IPS DF 19.7 (cell line): ENCODE measurements at places on chromosomes 2 and 18.

GRCh38 chr2:106147159-106147558 is 46.9 kb downstream of the UXS1 start:
- DNase-seq = no peak

GRCh38 chr2:86275384-86275799 is 62.0 kb downstream of the REEP1 start:
- DNase-seq = no peak

DNA sequence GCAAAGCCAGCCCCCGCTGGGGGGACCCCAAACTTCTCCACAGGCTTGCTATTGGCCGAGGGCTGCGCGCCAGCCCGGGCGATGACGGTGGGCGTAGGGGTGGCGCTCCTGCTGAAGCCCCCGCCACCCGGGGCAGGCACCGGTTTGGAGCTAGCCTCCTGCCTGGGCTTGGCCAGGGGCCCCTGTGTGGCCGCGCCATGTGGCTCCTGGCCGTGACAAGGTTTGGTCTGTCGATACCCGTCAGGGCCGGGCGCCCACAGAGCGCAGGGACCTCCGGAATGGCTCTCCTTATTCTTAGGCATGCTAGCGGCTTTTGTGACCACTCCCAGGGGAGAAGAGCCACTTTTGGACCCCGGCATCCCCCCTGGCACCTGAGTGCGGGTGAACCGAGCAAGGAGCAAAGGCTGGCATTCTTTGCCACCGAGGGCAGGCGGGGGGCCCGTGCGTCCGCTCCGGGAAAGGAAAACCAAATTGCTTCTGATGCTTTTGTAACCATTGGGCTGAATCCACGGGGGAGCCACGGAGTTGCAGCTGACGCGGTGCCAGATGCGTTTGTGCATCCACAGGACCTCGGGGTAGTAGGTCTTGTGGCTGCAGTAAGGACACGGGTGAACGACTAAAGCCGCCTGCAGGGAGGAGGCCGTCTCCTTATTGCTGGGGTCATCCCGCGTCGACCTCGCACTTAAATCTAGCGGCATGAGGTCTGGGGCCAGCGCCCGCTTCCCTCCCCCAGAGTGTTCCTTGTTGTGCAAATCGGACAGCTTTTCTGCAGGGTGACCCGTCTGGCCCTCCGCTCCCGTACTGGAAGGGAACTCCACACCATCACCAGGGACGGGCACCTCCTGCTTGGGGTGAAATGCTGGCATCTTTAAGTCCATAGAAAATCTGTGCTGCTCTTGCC is 115.6 kb downstream of the ZNF516 start:
- DNase-seq = no peak

DNA sequence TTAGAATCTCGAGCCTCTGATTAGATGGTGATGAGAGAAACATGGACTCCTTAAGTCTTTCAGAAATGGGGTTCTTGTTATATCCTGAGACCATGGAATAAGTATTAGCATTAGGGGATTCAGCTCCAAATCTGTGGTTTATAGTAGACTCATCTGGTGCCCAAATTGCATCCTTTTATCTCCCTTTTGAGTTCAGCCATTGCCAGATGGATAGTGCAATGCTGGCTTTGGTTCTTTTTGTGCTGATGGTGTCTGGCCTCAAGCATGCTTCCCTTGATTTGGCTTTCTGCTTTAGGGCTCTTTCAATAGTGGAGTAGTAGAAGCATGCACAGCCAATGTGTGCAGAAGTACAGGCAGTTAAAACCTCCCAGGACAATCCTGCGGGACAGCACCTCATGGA is 306.4 kb downstream of the TSN start:
- no peak for DNase-seq

DNA sequence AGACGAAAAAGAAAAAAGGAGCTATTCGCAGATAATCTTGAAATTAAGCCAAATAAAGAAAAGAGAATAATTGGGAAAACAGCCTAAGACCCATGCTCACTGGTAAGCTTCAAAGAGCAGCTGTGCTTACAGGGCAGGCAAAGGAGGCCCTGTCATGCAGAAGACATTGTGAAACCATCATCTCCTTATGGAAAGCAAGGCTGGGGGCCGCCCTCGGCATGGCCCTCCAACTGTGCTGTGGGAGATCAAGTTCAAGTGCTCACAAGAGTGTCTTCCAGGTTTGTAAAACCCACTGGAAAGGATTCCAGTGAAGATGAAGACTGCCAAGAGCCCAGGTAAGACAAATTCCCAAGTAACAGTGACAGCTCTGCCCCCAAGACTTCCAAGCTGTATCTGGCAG is 32.2 kb downstream of the ACVR1 start:
- no peak for DNase-seq

DNA sequence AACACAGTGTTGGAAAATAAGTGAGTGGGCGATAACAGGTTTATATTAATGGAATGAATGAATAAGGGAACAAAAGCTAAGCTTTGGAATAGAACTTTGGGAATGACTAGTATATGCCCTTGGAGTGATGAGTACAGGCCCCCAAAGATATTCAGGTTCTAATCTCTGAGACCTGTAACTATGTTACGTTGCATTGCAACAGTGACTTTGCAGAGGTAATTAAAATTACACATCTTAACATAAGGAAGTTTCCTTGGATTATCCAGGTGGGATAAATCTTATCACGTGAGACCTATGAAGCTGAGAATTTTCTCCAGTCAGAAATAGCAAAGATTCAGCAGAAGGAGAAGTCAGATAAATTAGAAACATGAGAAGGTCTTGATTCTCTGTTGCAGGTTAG is 661.5 kb upstream of the LINC00305 start:
- DNase-seq = no peak
